ENCODE measurements at places on chromosomes 11 and 22. TPM values are rescaled to one million over a fixed set of nuclear protein-coding genes. Genes with fewer than 3 reads are reported as not detected.

Gene MMP1
- 2,491 TPM for total RNA-seq

Gene RFPL1
- total RNA-seq: not detected

Gene MIAT
- 0.66 TPM for total RNA-seq

Gene BATF2
- total RNA-seq: 2.0 TPM

Gene ABCC8
- total RNA-seq: not detected

Gene SLC22A25
- total RNA-seq: not detected

Gene DAGLA
- total RNA-seq: 1.7 TPM

Gene OR52A1
- not detected for total RNA-seq

Gene APOL5
- total RNA-seq: not detected

Gene BARX2
- total RNA-seq: not detected

Data from thoracic aorta endothelial cell (primary cell).